ENCODE measurements at places on chromosomes 5 and 9.
A peak's percentile ranks its signal among the peaks of the same experiment; 100 is the strongest.

GRCh38 chr5:99543841-99544240 is 615.0 kb upstream of the CHD1 start:
- DNase-seq: no peak

- DNase-seq: no peak
These were observed 39.8 kb downstream of the WDR41 start for GRCh38 chr5:77452351-77452750.

DNA sequence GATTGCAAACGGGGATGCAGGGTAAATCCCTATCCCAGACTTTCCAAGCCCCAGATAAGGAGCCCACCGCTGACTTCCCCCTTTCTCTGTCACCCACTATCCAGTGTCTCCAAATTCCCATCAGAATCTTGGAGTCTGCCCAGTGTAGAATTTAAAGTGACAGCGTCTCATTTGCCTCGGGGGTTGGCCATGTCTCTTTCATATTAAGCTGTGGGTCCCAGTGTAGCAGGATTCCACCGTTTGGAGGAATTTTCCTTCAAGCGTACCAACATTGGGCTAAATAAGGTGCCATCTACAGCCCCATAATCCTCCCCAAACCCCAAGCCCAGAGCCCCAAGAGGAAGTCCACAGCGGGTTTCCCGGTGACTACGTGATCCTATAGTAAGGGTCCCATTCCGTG is 1.1 kb downstream of the BRINP1 start:
- peak; percentile 72 for DNase-seq

- peak; percentile 3 for DNase-seq
These were observed 19.8 kb downstream of the IFT74 start for GRCh38 chr9:26975728-26976707.

Data from brain (organoid and tissue), 16 donors.